ENCODE measurements at places on chromosomes 5 and 9. TPM values are rescaled to one million over a fixed set of nuclear protein-coding genes. Genes with fewer than 3 reads are reported as not detected.

The PROP1 gene
- total RNA-seq = not detected

The SOX30 gene
- 0.19 TPM for total RNA-seq

DNA sequence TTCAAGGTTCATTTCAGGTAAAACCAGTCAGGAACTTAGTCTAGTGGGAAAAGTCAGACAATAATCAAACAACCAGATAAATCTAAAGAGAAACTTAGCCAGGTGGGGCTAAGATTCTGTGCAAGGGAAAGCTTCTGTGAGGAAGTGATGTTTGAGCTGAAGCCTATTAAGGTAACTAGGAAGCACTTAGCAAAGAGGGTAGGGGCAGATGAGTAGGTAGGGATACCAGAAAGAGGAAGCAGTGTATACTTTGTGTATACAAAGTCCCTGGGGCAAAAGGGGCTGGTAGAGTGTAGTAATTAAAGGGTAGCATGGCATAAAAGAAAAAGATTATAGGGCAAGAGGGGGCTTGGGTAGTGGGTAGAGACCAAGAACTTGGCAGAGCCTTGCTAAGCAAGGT lies 3.6 kb upstream of the SPATA24 start:
- DNase-seq = no peak

DNA sequence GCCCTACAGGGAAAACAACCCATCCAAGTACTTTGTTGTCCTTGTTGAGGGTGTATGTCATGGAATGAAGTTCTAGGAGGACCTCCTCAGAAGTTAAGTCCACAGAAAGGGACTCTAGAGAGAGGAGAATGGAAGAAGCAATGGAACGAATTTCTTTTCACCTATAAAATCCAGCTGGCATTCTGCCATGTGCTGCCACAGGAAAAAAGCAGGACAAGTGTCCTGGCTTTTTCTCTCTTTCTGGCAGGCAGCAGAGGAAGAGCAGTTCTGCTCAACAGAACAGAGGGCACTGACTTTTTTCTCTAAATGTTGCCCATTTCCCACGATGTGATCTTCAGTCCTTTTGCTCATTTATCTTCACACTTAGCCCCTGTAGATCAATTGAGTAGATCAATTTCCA lies 240.8 kb downstream of the MCTP1 start:
- DNase-seq = no peak

The TRAF1 gene
- total RNA-seq = 2.0 TPM

The CDKN2B gene
- total RNA-seq = 5.4 TPM

DNA sequence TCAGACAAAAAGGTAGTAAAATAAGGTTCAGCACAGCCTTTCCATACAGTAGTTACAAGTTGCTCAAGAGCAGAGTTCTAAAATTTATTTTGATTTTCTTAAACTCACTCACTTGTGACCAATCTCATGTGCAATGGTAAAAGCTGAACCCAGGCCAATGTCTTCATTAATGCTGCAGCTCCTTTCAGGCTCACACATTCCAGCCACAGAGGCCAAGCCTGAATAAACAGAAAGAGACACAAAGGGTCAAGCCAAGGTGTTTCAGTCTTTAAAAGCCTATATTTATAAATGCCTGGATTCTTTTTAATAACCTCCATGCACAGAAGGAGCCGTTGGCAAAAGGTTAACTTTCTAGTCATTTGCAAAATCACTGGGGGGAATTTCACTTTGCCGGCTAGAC lies 152.5 kb downstream of the ADAMTS6 start:
- DNase-seq = no peak

- DNase-seq = no peak
Measured at GRCh38 chr5:36079200-36079781, 12.6 kb upstream of the UGT3A2 start.

DNA sequence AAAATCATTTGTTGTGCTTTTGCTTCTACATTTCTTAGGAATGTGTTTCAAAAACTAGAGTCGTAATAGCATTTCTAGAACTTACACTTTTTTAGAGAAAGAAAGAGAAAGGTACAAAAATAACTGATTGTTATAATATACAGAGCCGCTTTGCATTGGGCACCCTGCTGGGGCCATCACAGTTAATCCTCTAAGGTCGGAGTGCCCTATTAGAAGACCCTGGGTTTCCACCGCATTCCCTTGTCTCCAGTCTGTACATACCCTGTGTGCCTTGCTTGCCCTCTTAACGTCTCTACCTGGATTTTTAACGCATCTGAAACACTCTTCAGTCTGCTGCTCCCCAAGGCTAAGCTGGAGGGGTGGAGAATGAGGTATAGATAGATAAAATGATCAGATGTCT lies 1.3 kb downstream of the MARVELD2 start:
- no peak for DNase-seq

DNA sequence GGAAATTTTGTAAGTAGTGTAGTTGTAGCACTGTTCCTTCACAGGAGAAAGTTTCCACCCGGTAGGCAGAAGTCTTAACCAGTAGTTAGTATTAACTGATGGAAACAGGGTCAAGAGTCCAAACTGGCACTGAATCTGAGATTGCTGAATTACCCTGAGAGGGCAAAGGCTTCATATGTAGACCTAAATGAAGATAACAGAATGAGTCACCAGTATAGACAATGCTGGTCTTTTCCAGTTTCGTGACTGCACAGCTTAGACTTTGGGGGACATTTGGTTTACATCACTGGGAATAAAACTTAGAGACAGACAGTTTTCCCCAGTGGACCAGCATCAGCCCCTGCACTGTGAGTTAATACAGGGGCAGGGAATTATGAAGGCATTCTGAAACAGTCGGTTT lies 60.5 kb downstream of the PCSK5 start:
- DNase-seq = no peak

The HRH2 gene
- 1.3 TPM for total RNA-seq

DNA sequence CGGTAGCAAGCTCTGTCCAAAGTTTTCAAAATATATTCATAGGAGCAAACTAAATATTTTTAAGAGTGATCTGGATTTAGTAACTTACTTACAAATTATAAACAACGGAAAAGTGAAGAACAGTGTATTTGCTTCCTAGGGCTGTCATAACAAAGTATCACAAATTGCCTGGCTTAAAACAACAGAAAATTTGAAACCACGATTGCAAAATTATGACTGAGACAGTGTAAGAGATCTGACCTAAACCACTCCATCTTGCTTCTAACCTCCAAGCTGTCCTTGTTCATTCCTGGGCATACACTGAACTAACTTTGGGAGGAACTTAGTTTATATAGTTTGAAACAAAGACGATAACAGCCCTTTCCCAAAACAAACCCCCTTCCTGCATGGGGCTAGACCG lies 202.0 kb upstream of the CDH6 start:
- DNase-seq = no peak

DNA sequence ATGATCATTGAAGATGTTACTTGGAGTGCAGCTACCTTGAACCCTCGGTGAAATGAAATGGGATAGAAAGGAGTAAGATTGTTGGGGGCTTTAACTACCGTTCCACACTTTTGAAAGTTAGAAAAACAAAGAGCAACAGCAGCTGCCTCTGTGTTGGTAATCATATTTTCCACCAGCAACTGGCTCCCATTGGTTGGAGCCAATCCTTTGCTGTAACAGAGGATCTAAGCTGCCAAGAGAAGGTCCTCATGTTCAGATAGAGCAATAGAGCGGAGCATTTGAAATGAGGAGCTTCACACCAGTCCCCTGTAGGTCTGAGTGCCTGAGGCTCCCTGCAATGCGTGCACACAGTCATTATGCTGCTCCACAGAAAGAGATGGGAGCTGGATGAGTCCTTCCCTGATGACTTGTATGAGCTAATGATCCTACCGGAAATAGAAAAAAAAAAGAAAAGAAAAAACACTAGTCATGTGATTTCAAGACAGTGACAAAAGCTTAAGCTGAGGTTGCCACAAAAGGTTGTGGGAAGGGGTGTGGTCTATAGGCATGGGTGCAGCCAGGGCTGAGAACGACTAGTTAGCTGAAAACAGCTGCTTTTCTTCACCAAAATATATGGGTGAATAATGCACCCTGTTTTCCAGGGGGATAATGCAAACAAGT lies 300.7 kb downstream of the MLLT3 start:
- DNase-seq = no peak

GRCh38 chr9:135550344-135550918 lies 4.5 kb downstream of the OBP2A start:
- no peak for DNase-seq

- DNase-seq = no peak
Measured at GRCh38 chr9:123686829-123687192, 243.1 kb downstream of the DENND1A start.

DNA sequence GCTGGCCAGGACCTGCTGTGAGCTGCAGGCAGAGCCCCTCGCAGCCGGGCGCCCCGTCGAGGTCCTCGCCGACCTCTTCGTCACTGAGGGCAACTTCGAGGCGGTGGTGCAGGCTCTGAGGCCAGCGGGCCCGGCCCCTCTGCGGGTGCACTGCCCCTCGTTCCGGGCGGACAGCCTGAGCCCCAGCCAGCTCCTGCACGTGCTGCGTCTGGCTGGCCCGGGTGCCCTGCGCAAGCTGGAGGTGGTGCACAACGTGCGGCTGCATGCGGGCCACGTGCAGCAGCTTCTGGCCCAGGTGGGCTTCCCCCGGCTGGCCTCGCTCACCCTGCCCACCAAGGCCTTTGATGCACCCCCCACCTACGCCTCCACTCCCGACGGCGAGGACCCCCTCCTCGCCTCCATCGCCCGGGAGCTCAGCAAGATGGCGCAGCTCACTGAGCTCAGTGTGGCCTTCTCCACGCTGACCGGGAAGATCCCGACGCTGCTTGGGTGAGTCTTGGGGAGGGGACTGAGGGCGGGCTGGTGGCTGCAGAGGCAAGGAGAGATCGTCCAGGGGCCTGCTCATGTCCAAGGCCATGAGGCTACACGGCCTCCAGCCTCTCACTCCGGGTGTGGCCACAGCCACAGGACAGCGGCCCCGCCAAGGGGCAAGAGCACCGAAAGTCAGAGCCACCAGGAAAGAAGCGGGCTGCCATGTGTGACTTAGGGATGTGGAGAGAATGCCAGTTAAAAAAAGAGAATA lies 825 bp downstream of the LRRC14B start:
- DNase-seq = no peak

GRCh38 chr5:180170106-180170809 lies 38.8 kb downstream of the RASGEF1C start:
- no peak for DNase-seq

The C8G gene
- 6.8 TPM for total RNA-seq

DNA sequence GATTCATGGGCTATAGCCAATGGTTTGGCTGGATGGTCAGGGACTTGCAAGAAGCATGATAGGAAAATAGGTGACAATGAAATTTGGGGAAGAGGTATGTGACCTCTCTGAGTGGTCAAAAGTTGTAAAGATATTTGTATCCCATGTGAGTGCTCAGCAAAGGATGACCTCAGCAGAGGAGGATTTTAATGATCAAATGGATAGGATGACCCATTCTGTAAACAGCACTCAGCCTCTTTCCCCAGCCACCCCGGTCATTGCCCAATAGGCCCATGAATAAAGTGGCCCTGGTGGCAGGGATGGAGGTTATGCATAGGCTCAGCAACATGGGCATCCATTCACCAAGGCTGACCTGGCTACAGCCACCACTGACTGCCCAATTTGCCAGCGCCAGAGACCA lies 138.4 kb upstream of the SPDL1 start:
- DNase-seq = no peak

DNA sequence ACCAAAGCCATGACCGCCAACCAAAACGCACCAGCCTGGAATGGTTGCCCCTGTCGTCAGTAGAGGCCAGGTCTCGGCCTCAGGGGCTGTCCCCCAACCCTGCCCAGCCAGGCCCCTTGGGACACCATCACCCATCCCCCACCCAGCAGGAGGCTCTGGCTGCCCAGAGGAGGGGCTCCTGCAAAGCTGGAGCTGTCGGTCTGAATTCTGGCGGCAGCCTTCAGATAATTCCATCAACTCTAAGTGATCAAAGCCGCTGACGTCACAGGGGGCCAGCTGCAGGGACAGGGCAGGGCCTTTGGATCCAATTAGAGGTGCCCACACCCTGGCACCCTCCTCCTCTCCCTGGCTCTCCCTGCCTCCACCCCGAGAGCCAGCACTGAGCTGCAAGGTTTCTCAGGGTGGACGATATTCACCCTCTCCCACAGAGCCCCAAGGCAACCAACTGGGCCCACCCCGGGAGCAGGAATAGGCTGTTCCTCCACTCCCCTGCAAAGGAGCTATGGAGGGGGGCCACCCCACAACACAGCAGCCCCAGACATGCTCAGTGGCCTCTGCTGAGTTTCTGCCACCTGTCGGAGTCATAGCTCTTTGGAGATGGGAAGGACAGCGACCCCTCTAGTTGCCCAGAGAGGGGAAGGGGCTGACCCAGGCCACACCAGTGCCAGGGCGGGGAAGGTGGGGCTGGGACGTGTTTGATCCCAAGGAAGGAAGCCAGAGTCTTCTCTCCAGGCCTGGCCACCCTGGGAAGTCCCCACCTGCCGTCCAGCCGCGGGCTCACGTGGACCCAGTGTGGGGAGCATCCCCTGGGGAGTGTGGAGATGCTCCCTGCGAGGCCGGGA lies 78.4 kb downstream of the NTNG2 start:
- DNase-seq = peak; percentile 48

The TNFSF8 gene
- total RNA-seq = 0.46 TPM

DNA sequence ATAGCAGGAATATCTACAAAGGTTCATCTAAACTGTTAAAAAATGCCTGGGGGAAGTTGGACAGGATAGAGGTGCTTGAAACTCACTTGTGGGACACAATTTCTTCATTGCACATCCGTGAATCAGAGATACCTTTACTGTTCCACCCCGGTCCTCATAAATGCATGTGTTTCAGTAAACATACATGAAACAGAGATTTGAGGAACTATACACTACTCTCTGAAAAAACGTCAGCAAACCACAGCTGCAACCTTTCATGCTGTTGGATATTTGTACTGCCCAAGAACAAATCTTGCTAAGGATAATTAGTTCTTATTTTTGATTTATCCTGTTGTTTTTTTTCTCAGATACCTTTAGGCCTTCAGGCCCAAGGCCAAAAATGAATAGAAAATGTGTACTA lies 337.3 kb downstream of the KDM4C start:
- DNase-seq = no peak

DNA sequence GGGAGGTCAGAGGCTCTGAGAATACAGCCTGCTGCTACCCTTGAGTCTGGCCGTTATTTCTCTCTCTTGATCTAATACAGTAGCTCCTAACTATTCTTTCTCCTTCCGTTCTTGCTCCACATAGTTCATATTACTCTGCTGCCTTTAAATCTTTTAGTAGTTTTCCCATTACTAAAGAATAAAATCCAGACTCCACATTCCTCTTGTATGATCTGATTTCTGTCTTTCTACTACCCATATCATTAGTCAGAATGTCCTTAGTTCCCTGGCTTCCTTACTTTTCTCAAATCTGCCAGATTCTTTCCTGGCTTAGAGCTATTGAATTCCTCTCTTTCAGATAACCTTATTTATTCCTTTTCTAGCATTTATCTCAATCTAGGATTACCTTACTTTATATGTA lies 40.0 kb downstream of the MARCHF6 start:
- DNase-seq = no peak

All from psoas muscle (tissue), 8 donors.